ENCODE measurements at places on chromosomes 7 and 10.

DNA sequence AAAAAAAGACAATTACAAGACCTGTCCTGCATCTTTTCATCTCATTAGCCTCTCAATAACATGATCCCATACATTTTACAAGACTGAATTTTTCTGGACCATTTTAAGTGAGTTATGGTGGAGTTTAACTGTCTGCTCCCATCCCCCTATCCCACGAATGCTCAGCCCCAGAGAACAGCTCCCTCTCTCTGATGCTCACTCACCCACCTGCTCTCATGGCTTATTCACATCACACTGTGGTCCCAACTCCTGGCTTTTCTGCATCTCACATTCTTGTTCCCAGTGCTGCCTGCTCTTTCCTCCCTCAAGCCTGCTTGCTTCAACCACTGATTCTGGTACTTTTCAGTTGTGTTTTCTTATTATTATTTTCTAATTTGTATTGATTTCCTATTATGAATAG lies 20.4 kb upstream of the CCSER2 start:
- no peak for DNase-seq

GRCh38 chr10:132697578-132698200 lies 88.3 kb downstream of the NKX6-2 start:
- DNase-seq: no peak

DNA sequence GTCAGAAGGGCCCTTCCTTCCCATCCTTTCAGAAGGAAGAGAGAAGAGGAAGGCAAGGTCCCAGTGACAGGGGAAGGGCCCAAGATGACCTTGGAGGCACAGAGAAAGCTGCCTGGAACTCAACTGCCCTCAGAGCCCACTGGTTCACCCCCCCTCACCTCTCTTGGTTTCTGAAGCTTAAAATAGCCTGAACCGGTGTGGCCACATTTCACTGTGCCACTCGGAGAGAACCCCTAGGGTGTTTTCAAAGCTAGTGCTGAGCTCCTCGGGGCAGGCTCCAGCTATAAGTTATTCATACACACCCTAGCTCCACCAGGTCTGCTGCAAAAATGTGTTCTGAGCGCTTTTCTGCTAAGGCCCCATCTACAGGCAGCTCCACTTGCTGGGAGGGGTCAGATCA lies 60.9 kb upstream of the ADRB1 start:
- DNase-seq: no peak

GRCh38 chr7:112383671-112384417 lies 66.4 kb upstream of the IFRD1 start:
- no peak for DNase-seq

DNA sequence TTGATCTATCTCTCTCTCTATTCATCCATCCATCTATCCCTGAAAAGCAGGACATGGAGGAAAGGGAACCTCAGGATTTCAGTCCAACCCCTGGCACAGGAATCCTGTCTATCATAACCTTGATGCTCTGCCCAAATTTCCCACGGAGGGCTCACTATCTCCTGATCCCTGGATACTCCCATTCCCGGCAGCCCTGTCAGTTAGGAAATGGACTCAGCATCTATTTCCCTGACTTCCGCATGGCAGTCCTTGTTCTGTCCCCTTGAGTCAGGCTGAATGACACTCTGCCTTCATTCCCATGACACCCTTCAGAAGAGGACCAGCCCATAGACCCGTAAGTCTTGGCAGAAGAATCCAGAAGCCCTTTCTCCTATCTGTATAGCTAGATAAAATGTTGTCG lies 77.7 kb downstream of the VWA2 start:
- no peak for DNase-seq

DNA sequence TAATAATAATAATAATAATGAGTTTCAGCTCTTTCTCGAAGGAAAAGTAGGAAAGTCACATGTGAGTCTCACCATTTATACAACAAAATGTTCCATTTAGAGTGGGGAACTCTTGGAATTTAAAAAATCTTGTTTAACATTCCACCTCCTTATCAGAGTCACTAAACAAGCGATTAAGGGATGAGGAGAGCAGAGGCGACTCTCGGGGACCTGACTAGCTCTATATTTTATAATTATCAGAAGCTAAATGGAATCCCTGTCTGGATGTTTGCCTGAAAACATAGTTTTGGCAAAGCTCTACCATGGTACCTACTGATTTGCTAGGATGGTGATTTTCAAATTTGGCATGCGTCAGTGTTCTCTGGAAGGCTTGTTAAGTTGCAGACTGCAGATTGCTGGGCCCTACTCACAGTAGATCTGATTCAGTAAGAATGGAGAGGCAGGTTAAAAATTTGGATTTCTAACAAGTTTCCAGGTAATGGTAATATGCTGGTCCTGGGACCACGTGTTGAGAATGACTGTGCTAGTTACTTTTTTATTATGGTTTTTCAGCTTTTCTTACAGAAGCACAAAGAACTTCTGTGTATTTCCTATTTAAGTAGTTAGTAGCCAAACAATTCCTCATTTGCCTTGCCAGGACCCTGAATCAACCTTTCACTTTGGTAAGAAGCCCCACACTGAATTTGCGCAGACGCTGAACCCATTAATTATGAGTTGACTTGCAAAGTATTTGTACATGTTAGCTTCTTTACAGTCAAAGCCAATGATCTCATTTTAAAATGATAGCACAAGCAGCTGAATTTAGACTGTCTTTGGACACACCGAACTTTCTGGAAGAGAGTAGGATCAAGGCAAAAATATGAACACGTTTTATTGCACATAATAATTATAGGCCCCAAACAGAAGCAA lies 39.5 kb downstream of the CPED1 start:
- DNase-seq: no peak

- DNase-seq: no peak
These were observed 259.5 kb downstream of the GRID1 start for GRCh38 chr10:86107131-86107530.

- no peak for DNase-seq
These were observed 291.6 kb upstream of the CELF2 start for GRCh38 chr10:10726101-10726500.

DNA sequence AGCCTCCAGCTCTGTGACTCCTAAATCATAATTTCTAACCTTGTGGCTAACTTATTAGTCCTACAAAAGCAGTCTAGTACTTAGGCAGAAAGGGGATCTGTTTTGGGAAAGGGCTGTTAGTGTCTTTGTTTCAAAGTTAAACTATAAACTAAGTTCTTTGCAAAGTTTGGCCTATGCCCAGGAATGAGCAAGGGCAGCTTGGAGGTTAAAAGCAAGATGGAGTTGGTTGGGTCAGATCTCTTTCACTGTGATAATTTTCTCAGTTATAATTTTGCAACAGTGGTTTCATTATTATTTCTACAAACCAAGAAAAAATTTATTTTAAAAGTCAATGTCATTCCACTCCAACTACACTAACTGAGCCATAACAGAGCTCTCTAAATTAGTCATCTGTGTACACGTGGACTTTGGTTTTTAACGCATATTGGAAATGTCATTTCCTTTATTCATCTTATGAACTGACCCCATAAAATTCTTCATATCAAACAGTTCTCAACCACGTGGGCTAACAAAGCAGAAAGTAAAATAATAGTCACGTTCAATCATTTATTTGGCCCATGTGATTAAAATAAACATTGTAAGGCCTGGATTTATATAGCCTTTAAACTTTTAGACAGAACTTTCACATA lies 143.2 kb upstream of the C7orf33 start:
- DNase-seq: no peak

GRCh38 chr7:36764929-36765328 lies 40.6 kb upstream of the AOAH start:
- no peak for DNase-seq

GRCh38 chr10:76138286-76138685 lies 706.9 kb downstream of the LRMDA start:
- DNase-seq: no peak

DNA sequence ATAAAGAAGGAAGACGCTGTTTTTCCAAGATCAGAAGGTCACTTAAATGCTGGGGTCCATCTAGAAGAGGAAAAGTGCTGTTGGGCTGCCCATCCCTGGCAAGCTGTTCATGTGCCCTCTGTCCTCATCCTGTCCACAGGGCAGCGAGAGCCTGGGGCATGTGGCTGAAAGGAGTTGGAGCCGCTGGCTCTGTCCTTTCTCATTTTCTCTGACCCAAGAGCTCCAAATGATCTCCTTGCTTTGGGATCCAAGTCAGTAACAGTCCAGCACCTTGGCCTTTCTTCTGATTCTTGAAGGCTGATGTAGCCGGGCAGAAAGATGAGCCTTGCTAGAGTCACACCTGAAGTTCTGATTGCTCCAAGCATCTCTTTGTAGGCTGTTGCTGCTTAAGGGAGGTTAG lies 44.4 kb downstream of the SPDYE5 start:
- DNase-seq: no peak

GRCh38 chr7:95526128-95526738 lies 40.5 kb downstream of the ASB4 start:
- DNase-seq: no peak

- no peak for DNase-seq
These were observed 4.6 kb upstream of the SERPINE1 start for GRCh38 chr7:101121991-101122932.

GRCh38 chr7:54153462-54153861 lies 388.7 kb upstream of the VSTM2A start:
- DNase-seq: no peak

DNA sequence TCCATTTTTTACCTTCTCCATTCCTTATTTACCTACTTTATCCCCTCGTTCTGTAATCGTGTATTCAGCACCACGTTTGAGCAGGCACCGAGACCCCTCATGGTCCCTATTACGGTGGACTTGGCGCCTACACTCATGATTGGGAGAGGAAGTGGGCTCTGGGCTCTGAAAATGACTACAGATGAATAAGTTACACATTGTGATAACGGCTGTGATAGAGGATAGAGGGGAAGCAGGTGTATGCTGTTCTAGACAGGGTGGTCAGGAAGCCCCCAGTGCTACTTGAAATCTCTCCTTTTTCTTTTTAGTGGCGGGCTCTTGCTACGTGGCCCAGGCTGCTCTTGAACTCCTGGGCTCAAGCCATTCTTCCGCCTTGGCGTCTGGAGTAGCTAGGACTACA lies 59.8 kb downstream of the CAMK1D start:
- DNase-seq: no peak

- no peak for DNase-seq
These were observed 29.3 kb downstream of the PLEKHS1 start for GRCh38 chr10:113780681-113781250.

DNA sequence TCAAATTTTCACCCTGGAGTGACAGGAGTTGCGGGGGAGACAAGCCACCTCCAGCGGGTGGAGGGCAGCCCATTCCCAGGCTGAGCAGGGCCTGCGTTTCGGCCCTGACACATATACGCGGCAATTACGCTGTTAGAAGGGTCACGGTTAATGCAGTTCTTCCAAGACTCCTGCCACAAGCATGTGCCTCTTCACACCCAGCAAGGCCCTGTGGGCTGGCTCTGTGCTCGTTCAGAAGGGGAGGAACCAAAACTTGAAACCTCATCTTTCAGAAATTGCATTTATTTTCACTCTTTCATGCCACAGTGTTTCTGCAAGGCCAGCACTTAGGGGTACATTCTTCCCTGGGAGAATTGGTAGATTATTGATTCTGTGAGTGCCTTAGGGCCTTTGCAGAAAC lies 24.7 kb downstream of the LRMDA start:
- no peak for DNase-seq

DNA sequence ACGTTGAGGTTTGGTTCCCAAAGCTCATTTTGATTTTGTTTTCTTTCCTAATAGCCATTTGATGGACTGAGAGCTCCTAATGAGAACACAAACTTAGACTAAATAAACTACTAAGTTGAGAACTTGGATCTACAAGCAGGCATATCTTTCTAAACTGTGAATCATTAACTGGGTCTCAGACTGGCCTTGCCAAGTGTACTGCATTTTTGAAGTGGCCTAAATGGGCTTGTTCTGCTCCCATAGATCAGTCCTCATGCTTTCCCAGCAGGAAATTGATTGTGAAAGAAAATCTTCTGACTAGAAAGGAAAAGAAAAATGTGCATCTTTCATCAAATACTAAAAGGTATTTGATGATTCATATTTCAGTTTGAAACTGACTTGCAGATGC lies 46.7 kb upstream of the RBM33 start:
- DNase-seq: no peak

DNA sequence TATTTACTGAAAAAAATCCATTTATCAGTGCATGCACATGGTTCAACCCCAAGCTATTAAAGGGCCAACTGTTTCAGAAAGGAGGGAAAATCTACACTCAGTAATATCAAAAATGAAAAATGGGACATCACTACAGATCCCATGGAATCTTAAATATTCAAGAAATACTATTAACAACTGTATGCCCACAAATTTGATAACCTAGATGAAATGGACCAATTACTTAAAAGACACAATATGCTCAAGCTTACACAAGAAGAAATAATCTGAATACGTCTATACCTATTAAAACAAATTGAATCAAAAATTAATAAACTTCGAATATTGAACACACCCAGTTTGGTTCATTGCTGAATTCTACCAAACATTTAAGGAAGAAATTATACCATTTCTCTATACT lies 87.9 kb downstream of the KMT2C start:
- no peak for DNase-seq

DNA sequence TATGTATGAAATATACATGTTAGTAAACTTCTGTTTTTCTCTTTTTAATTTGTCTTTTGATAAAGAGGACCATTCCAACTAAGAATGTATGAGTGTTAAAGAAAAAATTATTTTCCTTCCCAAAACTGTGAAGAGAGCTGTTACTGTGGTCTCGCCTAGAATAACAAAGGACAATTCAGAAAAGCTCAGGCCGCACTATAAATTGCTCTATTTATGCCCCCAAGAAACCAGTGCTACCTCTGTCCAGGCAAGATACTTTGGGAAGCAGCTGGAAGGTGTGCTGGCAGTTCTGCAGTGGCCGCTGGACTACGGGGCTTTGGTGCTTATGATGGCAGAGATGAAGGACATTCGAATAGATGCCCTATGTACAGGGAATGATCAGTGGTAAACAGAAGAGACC lies 252.1 kb downstream of the DOCK4 start:
- no peak for DNase-seq

- DNase-seq: no peak
These were observed 146.5 kb downstream of the TMEM178B start for GRCh38 chr7:141220263-141220880.

DNA sequence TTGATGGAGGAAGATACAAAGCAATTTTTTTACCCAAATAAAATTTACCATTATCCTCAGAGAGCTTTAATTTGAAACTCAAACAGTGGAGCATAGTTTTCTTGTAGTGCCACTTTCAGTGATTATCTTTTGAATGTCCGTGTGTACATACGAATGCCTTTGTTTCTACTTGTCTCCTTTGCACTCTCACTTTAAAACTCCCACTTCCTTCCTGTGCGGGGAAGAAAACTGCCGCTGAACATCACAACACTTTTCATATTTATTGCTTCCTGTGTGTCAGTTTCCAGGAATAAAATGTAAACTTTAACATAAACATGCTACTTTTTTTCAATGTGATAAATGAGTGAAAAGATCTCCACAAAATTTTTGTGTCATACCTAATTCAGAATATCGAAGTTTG lies 102.4 kb downstream of the SEMA3A start:
- no peak for DNase-seq
